Stimulated activated CD8-positive, alpha-beta memory T cell treated with anti-CD3 and anti-CD28 coated beads, Interleukin-2, amount 100 ng/mL, for 48 hours (primary cell): ENCODE measurements at places on chromosomes 4 and X.
A peak's percentile ranks its signal among the peaks of the same experiment; 100 is the strongest.

DNA sequence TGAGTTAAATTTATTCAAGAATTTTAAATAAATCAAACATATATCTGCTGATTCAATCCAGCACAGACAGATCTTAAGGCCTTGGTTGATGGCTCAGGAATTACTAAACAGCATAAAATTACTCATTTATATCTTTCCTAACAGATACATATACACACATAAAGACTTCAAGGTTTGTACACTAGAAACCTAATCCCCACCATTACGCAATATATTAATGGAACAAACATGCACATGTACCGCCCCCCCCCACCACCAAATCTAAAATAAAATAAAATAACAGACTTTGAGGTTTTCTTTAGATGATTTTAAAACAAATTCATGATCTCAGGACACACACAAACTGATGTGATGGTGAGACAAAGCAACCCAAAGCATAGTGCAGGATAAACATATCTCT is 333.9 kb upstream of the DDX53 start:
- no peak for DNase-seq

- no peak for DNase-seq
Observed at GRCh38 chrX:15512401-15512965, 11.9 kb downstream of the BMX start.

- no peak for DNase-seq
Observed at GRCh38 chrX:129968968-129969367, 13.5 kb upstream of the BCORL1 start.

DNA sequence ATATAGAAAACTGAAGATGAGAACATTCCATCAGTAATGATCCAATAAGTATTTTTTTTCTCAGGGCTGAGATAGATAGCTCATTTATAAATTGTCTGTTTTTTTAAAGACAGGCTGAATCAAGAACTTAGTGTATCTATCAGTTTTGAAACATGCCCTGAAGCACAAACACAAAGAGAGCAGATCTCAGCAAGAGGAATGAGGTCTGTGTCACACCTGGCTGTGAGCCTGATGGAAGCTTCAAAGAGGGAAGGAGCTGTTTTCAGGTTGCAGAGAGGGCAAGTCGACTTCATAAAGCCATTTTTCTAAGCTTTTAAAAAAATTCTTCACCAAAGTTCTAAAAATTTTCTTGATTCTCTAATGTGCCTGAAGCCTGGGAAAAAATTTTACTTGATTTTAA is 434.9 kb downstream of the PDGFC start:
- no peak for DNase-seq

DNA sequence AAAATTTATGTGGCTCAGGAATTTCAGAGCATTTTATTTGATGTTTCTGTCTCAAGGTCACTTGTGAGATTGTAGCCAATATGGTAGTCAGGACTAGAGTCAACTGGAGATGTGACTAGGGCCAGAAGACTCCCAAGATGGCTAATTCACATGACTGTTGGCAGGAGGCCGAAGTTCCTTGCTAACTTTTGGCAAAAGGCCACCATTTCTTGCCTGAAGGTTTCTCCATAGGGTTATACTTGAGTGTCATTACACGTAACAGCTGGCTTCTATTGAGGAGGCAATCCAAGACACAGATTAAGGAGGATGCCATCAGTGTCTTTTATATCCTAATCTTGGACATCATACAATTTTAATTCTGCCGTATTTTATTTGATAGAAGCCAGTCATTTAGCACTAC is 162.3 kb upstream of the MAOA start:
- DNase-seq = no peak

DNA sequence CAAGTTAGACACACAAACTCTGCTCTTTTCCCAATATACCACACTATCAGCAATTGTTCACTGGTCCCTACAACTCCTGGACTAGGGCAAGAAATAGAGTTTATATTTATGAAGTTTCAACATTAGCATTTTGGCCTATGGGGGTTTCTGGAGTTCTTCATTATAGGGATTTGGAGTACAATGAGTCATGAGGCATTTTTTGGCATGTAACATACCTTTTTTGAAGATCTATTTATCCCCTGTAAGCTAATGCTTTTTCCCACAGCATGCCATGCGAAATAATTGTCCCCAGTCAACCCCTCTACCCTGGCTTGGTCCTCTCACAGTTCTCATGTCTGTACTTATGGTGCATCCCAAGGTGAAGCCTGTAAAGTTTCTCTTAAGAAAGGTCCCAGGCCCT is 36.7 kb upstream of the EDA2R start:
- no peak for DNase-seq

DNA sequence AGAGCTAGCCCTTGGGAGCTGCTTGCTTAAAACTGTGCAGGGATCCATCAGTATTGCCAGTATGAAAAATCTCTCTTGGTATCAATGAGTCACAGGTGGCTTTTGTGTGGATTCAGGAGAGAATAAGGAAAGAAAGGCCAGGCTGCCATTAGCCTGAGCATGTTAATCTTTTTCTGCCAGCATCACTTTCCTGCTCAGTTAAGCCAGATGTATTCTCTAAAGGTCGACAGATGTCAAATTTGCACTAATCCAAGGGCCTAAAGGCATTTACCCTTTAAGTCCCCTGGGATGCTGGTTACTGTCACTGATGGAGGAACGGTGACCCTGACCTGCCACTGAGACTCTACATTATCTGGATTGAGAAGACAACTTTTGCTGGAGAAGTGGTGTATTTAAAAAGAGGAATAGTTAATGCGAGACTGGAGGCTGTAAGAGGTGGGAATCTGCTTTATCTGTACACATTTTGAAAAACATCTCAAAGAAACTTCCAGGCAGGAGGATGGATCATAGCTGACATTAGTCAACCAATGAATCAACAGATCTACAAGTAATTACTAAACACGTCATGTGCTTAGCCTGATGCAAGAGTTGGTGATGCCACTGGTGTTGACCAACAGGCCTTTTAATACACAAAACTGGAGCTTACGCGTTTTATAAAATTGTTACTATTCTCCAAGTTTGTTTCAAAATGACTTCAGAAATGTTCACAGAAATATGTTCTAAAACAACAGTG is 241.4 kb upstream of the ANXA3 start:
- no peak for DNase-seq

- DNase-seq = no peak
Observed at GRCh38 chr4:45482346-45482745, 641.5 kb downstream of the GABRG1 start.

GRCh38 chr4:5730993-5731990 is 20.3 kb downstream of the EVC start:
- no peak for DNase-seq

DNA sequence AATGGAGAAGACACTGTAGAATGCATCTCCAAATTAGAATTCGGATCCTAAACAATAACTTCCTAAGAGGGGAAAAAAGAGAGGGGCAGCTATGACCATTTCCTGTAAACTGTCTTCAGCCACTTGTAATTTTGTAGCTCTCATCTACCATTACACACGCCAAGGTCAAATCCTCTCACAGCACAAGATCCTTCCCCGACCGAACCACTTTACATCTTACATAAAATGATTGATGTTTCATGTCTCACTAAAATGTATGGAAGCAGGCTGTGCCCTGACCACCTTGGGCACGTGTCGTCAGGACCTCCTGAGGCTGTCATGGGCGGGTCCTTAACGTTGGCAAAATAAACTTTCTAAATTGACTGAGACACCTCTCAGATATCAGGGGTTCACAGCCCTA is 24.1 kb upstream of the PBDC1 start:
- DNase-seq = peak; percentile 10

GRCh38 chrX:134670134-134670924 is 12.1 kb upstream of the PLAC1 start:
- no peak for DNase-seq

- no peak for DNase-seq
Observed at GRCh38 chr4:120893314-120893713, 29.2 kb downstream of the PRDM5 start.

- DNase-seq = no peak
Observed at GRCh38 chr4:34193451-34194154, 2050.7 kb downstream of the ARAP2 start.

DNA sequence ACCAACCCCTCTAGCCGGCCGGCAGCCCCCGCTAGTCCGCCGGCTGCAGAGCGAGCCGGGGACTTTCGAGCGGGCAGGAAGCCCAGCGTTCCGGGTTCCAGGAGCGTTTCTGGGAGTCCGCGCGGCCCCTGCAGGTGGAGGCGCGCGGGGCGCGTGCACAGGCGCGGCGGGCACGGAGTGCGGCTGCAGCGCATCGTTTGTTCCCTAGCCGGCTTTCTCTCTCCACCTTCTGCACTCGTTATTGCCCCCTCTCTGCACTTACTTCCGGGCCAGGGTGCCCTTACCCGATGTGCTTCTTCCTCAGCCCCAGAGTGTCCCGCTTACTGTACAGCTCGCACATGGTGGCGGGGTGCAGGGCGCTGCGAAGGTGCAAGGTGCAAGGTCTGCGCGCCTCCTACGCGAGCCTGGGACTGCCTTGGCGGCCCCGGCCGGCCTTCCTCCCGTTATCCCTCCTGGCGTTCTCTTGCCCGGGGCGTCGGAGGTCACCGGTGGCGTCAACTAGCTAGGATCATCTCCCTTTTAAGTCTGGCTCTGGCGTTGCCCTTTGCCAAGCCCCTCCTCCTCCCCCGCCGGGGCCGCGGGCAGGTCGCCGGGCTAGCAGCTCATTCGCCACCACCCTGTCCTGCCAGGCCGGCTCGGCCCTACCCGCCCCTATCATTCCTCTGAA is at the start of gene ETNPPL:
TSS of gene ETNPPL (minus strand) at position 495 of the 667 bp plus-strand sequence. CDS start at position 340, 155 bp downstream.
- peak; percentile 13 for DNase-seq

DNA sequence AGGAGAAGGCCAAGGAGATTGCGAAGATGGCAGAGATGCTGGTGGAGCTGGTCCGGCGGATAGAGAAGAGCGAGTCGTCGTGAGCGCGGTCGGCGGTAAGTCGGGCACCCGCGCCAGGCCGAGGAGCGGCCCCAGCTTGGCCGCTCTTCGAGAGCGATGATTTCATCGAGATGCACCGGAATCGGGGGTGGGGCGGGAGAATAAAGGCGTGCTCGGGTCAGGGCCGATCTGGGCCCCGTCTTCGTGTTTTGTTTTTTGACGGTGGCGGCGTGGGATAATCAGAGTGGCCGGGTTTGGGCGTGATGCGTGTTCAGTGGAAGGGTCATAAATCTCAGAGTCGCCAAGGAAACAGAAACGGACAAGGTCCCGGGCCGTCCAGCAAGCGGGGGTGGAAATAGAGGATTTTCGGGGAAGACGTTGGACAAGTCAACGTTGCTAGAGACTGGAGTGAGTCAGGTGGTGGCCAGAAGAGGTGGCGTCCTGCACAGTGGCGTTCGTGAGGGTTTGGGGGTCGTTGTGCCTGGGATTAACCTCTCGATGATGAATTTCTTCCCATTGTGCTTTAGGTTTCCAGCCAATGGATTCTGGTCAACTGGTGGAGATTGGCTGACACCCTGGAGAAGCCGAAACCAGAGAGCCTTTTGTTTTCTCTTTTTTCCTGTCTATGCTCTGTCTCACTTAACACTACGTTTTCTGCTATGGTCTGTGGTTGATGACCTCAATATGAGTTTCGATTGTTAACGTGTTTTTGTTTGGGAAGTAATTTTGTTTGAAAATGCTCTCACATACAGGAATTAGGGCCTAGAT is 882 bp downstream of the MRFAP1 start:
- no peak for DNase-seq
